ENCODE measurements at places on chromosomes 7 and 10.

DNA sequence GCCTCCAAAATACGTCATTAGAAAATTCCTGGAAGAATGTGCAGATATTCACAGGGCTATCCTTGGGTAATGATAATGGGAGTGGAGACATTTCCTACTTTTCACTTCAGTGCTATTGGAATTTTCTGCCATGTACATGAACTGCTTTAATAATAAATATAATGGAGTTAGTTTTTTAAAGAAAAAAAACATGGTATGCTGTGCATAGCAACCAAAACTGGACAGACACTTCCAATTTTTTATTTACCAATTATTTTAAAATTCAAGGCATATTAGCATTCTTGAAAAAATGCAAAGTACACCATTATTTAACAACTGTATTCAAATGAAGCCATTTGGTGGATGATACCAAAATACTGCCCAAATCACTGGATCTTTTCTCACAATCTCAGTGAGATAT lies 3.3 kb downstream of the XRCC2 start:
- no peak for DNase-seq

DNA sequence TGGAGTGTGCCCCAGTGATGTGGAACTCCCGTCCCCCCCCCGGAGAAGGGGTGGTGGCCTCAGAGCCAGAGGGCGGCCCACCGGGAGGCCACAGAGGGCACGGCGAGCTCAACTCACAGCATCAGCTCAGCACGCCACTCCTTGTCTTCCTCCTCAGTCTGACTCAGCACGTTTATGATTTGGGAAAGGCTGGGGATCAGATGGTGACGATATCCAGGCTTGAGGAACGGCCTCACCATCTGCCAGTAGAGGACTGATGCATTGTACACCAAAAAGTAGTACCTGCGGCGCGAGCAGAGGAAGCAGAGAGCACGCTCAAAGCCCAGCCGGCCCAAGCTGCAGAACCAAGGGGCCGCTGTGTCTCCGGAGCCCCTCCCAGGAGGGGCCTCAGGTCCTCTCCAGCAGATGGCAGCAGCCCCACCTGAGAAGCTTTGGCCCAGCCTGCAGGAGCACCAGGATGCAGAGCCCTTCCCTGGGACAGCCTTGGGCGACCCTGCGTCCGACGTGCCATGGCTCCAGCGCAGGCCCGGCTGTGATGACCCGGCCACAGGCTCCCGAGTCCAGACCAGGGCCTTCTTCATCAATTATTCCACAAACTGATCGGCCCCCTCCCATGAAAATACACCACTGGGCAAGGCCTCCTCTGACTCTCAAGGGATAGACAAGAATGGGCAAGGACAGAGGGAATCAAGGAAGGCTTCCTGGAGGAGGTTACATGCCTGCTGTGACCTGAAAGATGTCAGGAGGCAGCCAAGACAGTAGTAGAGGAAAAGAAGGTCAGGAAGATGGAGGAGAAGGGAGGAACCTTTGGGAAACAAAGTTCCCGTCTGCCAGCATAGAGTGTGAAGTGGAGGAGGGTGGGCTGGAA lies 3.7 kb downstream of the CFAP46 start:
- no peak for DNase-seq

DNA sequence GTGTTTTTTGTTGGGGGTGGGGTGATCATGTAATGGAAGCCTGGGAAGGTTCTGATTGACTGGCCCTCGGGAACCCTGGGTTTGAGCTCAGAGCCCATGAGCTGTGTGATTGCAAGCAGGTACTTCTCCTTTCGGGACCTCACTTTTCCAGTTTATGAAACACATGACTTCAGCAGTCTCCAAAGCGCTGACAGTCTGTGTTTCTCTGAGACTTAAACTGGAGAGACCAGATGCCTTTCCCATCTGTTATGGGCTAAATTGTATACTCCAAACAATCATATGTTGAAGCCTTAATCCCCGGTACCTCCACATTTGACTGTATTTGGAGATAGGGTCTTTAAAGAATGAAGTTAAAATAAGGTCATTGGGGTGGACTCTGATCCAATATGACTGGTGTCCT lies 493.6 kb downstream of the GALNT17 start:
- DNase-seq: no peak

GRCh38 chr10:61542596-61542995 lies 89.4 kb upstream of the TMEM26 start:
- no peak for DNase-seq

GRCh38 chr7:43463401-43463980 lies 119.4 kb upstream of the STK17A start:
- DNase-seq: no peak

- DNase-seq: peak; percentile 19
Measured at GRCh38 chr10:123967626-123968243, 76.1 kb upstream of the CPXM2 start.

GRCh38 chr7:113722006-113722405 lies 196.8 kb downstream of the PPP1R3A start:
- no peak for DNase-seq

- no peak for DNase-seq
Measured at GRCh38 chr10:57786850-57787750, 480.6 kb downstream of the IPMK start.

DNA sequence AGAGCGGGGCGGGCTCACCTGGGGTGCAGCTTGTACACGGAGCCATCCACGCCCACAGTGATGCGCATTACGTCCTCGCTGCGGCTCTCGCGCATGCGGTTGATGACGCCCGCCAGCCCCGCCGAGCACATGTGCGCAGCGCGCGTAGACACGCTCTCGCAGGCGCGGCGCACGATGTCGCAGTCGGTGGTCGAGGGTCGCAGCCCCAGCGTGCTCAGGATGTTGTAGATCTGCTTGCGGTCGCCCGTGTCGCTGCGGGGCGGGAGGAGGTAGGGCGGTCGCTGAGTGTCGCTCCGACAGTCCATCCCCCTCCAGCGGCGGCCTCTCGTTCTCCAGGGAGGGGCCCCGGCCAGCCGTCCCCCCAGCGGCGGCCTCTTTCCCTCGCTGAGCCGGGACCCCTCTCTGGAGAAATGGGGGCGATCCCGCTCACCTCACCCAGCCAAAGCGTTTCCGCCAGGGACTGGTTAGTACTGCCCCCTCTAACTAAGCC lies 4.4 kb upstream of the MYL7 start:
- no peak for DNase-seq

DNA sequence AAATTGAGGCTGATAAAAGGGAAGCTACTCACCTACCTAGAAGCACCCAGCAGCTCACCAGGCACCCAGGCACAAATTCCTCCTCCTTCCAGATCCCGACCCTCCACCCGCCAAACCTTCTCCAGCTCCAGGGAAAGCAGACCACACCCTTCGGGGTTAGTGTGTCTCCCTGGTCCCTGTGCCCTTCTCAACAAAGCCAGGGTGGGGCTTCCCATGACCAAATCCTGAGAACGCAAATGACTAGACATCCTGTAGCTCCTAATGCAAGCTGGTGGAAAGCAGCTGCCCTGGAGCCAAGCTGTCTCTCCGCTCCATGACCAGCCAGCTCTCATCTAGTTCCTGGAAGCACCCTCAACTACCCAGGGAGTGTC lies 4.4 kb downstream of the TBX20 start:
- no peak for DNase-seq

- no peak for DNase-seq
Measured at GRCh38 chr7:37405603-37406122, 43.0 kb downstream of the ELMO1 start.
